ENCODE measurements at places on chromosomes 2 and 18.

GRCh38 chr2:118850168-118850900 lies 2.9 kb upstream of the EN1 start:
- peak; percentile 24 for DNase-seq

- DNase-seq, result no peak
Observed at GRCh38 chr2:118120401-118120780, 32.1 kb downstream of the INSIG2 start.

DNA sequence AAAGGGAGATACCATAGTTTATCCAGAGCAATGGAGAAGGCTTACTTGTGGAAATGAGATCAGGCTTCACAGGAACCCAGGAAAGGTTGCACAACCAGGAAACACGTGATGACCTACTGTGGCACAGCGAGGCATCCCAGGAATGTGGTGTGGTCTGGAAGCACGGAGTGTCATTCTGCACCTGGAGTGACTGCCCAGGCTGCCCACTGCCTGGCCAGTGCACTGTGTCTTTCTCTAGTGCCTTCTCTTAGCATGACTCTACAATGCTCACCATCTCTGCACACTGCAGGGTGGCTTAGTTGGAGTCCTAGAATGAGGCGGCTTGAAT lies 48.9 kb downstream of the CHST9 start:
- no peak for DNase-seq

DNA sequence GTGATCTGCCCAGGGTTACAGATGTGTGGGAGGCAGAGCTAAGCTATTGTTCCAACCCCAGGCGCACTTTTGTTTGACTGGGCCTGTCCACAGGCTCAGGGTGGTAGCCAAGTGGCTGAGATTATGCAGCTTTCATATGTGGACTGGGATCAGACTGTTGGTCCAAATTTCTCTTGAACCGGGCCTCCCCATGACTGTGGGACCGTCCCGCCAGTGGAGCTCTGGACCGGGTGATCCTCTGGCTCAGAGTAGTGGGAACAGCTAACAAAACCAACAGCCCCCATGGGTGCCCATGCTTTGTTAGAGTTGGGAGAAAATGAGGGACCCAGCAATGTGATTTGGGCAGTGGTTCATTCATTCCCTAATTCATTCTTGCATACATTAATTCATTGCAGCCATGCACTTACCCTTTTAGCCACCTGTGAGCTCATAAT lies 86.8 kb upstream of the HS6ST1 start:
- DNase-seq, result no peak

DNA sequence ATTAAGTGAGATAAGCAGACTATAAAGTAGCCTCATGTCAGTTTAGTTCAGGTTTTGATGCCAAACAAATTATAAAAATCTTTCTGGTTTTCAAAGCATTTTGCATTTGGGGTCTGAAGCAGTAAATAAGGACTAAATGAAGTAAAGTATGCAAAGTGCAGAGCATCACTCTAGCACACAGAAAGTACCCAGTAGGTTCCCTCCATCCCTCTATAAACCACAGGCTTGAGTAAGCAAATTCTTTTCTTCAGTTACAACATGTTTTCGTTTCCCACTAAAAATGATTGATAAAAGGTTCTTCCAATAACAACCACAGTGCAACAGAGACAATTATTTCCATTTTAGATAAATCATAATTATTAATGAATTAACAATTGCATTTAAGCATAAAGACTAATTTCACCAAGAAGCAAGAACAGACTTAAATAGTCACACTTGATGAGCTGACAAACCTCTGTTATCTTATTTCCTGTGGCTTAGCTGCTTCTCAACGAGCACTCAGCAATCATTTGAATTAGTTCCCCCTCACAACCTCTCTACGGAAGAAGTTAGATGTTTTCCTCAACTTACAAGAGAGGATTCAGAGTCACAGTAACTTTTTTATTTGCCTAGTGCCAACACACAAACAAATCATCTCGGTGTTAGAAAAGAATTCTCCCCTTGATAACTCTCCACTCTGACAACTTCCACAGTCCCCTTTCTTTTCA lies 249.8 kb downstream of the NBAS start:
- peak; percentile 24 for DNase-seq

DNA sequence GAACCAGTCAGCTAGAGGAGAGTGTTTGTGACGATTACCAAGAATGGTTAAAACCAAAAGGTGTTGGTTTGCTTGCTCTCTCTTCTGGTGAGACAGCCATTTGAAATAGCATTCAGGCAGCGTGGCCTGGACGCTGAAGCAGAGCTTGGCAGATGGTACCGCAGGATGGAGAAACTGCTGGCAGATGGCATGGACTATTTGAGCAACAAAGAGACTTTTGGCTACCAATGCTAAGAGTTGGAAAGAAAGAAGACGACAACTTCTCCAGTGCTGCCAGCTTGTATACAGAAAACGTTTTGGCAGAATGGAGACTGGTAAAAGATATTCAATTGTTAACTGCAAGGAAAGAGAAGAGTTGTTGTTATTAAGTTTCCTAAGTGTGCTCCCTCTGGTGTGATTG lies 315.0 kb downstream of the PARD3B start:
- no peak for DNase-seq

GRCh38 chr2:33457556-33458247 lies 18.7 kb upstream of the RASGRP3 start:
- DNase-seq, result peak; percentile 44

- DNase-seq, result no peak
Observed at GRCh38 chr2:45821558-45822271, 170.2 kb downstream of the PRKCE start.

- no peak for DNase-seq
Observed at GRCh38 chr2:201938156-201938775, 95.4 kb upstream of the FZD7 start.

DNA sequence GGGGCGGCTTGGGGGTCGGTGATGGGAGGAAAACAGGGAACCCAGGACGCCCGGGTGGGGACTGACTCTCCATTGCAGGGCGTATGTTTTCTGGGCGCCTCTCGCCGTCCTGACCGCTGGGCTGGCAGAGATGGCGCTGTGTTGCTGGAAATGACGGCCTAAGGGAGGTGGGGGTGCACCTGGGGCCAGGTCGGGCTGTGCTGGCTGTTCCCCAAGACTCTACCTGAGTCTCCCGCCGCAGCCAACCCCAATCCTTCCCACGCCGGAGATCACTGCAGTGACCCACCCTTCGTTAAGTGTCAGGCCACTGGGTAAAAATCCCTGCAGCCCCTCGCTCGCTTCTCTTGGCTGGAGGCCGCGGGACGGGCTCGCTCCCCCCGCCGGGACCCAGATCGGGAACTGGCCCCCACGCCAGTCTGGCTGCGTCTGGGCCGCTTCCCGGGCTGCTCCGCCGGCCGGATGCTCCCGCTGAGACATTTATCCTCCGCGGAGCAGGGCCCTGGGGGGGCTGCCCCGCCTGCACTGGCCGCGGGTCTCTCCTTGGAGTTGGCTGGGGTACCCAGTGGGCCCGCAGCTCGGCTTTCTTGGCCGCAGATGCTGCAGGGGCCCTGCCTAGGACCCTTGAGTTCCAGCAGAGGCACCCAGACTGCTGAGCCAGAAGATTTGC lies 7.8 kb upstream of the ARMC9 start:
- no peak for DNase-seq

DNA sequence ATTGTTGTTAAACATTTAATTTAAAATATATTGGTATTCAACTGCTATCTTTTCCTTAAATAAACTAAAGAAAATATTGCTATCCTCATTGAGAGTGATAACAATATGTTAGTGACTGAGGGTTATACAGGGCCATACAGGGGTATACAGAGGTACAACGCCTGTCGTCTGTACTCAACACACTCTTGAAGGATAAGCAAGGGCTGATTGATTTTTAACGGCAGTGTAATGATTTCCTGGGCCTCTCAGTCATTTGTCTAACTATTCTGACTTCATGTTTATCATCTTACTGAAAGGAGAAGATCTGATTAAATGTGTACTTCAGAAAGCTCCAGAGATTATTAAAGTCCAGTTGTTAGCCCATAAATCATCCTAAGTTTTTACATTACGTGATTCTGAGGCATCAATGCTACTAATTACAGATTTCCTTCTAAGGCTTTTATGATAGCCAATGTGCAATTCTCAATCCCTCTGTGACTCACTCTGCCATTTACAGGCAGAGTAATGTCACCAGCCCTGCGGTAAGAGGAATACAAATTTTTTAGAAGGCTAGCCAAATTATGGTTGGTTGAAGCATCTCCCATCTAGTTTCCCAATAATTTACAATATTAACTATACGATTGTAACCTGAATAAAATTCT lies 893.0 kb upstream of the CHAC2 start:
- no peak for DNase-seq

GRCh38 chr2:231161252-231161839 lies 36.5 kb upstream of the HTR2B start:
- no peak for DNase-seq

DNA sequence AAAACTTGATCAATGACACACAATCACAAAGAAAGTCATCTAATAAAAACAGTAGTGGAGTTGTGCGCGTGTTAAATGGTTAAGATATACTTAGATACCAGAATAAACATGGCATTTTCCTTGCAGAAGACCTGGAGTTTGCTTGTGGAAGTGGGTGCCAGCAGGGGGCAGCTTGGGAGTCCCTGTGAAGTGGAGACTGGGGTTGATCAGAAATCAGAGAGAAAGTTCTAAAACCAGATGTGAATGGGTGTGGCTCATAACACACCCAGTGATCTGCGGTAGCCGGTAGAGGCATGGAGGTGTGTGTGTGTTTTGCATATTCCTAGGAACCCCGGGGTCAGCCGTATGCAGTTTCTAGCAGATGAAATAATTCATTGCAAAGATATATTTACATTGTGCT lies 300.1 kb upstream of the TRIB2 start:
- DNase-seq, result no peak

DNA sequence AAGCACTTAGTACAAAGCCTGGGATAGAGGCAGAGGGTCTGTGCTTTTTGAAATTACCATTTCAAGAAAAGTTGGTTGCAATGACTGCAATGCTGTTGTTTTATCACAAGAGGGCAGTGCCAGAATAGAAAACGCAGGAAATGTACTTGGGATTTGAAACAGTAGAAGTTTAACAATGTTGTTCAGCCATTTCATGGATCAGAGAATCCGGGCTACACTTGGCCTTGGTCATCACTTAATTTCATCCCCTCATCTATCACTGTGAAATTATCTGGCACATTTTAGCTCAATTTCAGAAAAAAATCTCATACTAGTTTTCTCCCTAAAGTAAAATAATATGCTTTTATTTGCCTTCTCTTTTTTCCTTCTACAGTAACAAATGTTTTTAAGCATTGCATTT lies 70.8 kb downstream of the RAPGEF4 start:
- DNase-seq, result peak; percentile 37

GRCh38 chr18:54879691-54880090 lies 51.4 kb downstream of the RAB27B start:
- DNase-seq, result no peak

GRCh38 chr2:177711483-177712265 lies 319.1 kb downstream of the AGPS start:
- DNase-seq, result no peak

- no peak for DNase-seq
Observed at GRCh38 chr18:14939141-14939540, 191.2 kb downstream of the ANKRD30B start.

GRCh38 chr18:2654169-2654927 lies 1.2 kb upstream of the SMCHD1 start:
- no peak for DNase-seq

- DNase-seq, result no peak
Observed at GRCh38 chr2:234795272-234795920, 156.4 kb upstream of the SH3BP4 start.

GRCh38 chr2:78999406-78999805 lies 26.1 kb upstream of the REG3G start:
- DNase-seq, result no peak

DNA sequence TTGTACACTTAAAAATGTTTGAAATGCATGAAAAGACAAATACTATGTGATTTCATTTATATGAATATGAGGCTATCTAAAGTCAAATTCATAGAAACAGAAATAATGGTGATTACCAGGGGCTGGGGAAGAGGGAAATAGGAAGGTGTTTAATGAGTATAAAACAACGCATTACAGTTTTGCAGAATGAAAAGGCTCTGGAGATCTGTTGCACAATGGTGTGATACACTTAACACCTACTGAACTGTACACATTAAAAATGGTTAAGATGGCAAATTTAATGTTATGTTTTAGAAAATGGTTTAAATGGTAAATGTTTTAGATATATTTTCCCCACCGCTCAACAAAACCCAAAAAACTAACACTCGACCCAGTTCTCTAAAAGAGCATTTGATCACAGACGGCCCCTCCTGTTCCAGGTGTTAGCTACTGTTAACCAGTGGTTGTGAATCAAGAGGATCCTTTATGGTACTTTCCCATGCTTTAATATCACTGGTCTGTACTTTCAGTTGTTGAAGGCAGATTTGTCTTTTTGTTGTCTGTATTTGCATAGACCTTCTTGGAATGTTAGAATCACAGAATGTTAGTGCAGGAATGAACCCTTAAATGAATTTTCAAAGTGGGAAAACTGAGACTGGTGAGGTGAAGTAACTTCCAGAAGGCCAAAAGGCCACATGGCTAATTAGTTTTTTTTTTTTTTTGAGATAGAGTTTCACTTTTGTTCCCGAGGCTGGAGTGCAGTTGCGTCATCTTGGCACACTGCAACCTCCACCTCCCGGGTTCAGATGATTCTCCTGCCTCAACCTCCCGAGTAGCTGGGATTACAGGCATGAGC lies 10.2 kb downstream of the RAB10 start:
- DNase-seq, result peak; percentile 43

GRCh38 chr18:75064513-75064905 lies 144.4 kb downstream of the PTGR3 start:
- DNase-seq, result no peak
